Activated CD8-positive, alpha-beta T cell treated with anti-CD3 and anti-CD28 coated beads, Interleukin-2, amount 10 ng/mL, durations not matched to agents 7 days and 5 days (primary cell): ENCODE measurements at places on chromosomes 7 and 10. TPM values are rescaled to one million over a fixed set of nuclear protein-coding genes. Genes with fewer than 3 reads are reported as not detected.

DNA sequence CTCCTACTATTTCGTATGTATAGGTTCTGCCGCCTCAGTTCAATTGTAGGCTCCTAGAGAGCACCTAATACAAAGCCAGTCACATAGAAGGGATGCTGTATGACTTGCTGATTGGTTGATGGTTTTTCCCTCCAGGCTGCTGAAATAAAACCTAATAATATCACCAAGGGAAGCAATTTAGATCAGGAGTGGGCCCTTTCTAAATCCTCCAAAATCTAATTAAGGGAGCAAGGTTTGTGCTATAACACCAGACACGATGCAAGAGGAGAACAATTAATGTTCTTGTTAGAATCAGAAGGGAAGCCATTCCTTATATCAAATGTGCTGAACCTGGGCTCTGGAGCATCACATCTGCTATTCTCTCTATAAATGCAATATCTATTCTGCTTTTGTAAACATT is 42.0 kb upstream of the SLC13A1 start:
- H3K4me1 ChIP-seq = no peaks in the 10 kb centered on the region
- H3K36me3 ChIP-seq = no peaks in the 10 kb centered on the region
- H3K27ac ChIP-seq = no peak overlapping the region
- no peak overlapping the region for H3K4me3 ChIP-seq
- no peak for DNase-seq
- H3K27me3 ChIP-seq = no peaks in the 10 kb centered on the region

DNA sequence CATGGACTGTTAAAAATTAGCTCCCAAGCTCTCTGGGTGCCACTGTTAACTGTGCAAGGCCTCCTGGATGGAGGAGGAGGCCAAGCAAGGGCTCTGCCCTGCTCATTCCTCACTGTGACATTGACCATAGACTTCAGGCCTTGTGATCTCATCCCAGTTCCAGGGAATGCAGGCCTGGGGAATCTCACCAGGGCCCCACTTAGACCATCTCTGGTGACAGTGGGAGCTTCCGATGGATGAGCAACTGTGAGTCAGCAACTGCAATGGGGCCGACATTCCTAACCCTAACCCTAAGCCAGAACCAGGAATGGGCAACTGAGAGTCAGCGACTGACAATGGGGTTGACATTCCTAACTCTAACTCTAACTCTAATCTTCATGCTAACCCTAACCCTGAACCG is 50.4 kb upstream of the MSMB start:
- H3K4me3 ChIP-seq = peak overlapping the region; percentile 51
- no peaks in the 10 kb centered on the region for H3K4me1 ChIP-seq
- H3K36me3 ChIP-seq = peaks cover 5% of the 10 kb centered on the region
- H3K27me3 ChIP-seq = peaks cover 1% of the 10 kb centered on the region
- DNase-seq = no peak
- peak overlapping the region; percentile 95 for H3K27ac ChIP-seq

DNA sequence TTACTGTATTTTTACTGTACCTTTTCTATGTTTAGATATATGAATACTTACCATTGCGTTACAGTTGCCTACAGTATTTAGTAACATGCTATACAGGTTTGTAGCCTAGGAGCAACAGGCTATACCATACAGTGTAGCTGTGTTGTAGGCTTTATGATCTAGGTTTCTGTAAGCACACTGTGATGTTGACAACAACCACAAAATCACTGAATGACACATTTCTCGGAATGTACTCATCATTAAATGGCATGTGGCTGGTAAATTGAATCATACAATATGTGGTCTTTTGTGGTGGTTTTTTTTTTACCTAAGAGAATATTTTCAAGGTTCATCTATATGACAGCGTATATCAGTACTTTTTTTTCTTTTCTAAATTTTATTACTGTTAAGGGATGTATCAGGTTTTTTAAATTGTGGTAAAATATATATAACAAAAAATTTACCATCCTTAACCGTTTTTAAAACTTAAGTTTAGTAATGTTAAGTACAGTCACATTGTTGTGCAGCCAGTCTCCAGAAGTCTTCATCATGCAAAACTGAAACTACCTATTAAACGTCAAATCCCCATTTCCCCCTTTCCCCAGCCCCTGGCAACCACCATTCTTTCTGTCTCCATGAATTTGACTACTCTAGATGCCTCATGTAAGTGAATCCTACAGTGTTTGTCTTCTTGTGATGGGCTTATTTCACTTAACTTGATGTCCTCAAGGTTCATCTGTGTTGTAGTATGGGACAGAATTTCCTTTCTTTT is 21.5 kb downstream of the BTAF1 start:
- DNase-seq = peak; percentile 23
- H3K4me1 ChIP-seq = peaks cover 23% of the 10 kb centered on the region
- peak overlapping the region; percentile 78 for H3K27ac ChIP-seq
- no peak overlapping the region for H3K4me3 ChIP-seq

GRCh38 chr10:76487582-76487981 is 1056.2 kb downstream of the LRMDA start:
- no peaks in the 10 kb centered on the region for H3K4me1 ChIP-seq
- H3K27ac ChIP-seq = no peak overlapping the region
- H3K4me3 ChIP-seq = no peak overlapping the region

- H3K4me1 ChIP-seq = no peaks in the 10 kb centered on the region
- H3K27me3 ChIP-seq = peaks cover 29% of the 10 kb centered on the region
- no peak overlapping the region for H3K4me3 ChIP-seq
- H3K27ac ChIP-seq = no peak overlapping the region
- DNase-seq = no peak
These were observed 152.5 kb downstream of the DIP2C start for GRCh38 chr10:536935-537334.

The GIMAP8 gene
- total RNA-seq = 21.5 TPM

The JAKMIP3 gene
- total RNA-seq = 0.08 TPM

The CLEC2L gene
- not detected for total RNA-seq

DNA sequence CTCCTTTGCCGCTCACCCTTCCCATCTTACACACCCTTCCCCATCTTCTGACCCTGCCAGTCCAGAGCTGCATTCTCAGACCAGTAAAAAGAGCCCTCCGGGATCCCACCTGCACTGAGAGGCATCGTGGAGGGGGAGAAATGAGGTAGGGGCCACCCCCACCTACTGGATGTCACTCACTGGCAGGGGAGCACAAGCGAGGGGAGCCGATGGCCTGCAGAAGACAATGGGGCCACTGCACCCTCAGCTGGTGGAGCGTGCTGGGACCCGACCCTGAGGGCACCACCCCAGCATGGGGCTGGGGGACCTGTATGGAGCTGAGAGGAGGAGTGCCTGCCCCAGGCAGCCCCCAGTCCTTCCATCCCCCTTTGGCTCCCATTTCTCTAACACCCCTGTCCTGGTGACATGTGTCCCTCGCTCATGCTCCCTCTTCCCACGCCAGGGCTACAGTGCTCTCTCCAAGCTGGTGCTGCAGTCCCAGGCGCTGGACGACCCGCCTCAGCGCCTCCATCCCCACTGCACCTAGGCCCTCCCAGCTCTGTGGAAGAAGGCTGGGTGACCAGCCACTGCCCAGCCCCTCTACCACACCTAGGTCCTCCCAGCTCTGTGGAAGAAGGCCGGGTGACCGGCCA is 49.8 kb downstream of the RASGEF1A start:
- no peak overlapping the region for H3K27ac ChIP-seq
- DNase-seq = no peak
- H3K4me3 ChIP-seq = no peak overlapping the region
- H3K36me3 ChIP-seq = no peaks in the 10 kb centered on the region

DNA sequence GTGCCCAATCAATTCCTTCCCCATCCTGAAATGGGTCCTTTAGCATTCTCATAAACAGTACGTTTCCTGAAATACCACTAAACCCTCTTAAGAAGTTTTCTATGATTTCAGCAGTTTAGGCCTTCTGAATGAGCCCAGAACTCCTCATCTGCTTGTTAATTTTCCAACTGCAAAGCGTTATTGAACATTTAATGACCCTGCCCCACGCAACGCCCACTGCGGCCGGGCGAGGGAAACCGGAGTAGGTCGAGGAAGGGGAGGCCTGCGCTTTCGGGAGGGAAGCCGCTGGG is 608 bp upstream of the UBN2 start:
- H3K27me3 ChIP-seq = peaks cover 14% of the 10 kb centered on the region
- DNase-seq = no peak
- H3K27ac ChIP-seq = no peak overlapping the region

The MLLT10 gene
- total RNA-seq = 47.1 TPM

The FFAR4 gene
- not detected for total RNA-seq

DNA sequence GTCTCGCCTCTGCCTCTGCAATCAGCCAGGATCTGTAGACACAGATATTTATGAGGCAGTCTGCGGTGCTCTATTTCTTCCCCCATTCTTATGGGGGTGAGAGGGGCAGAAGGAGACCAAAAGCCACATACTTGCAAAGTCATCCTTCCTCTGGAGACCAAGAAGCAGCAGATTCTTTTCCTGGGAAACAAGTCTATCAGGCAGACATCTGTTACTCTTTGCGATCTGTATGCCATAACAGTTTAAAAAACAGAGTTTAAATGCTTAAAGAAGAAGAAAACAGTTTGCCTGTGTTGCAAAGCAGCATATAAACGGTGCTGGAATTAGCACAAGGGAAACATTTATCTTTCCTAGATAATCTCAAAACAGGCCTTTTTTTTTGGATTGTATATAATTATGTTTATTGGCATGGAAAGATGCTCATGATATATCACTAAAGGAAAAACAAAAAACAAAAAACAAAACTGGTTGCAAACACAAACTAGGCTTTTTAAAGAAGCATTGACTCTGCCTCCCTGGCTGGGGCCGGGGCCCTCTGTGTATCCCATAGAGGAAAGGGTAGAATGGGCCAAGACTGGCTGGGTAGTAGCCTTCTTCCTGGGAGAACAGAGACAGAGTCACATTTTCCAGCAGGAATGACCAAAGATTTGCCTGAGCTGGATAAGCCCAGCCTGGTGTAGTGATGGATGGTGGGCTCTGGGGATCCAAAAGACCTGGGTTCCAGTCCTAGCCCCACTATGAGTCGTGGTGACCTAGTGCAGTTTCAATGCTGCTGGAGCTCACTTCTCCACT is 50.4 kb downstream of the RGS10 start:
- H3K4me3 ChIP-seq = no peak overlapping the region
- H3K27ac ChIP-seq = peak overlapping the region; percentile 46
- peaks cover 76% of the 10 kb centered on the region for H3K4me1 ChIP-seq
- peaks cover 21% of the 10 kb centered on the region for H3K36me3 ChIP-seq
- no peaks in the 10 kb centered on the region for H3K27me3 ChIP-seq
- DNase-seq = no peak

The COX19 gene
- total RNA-seq = 18.2 TPM

The MMP21 gene
- total RNA-seq = not detected

DNA sequence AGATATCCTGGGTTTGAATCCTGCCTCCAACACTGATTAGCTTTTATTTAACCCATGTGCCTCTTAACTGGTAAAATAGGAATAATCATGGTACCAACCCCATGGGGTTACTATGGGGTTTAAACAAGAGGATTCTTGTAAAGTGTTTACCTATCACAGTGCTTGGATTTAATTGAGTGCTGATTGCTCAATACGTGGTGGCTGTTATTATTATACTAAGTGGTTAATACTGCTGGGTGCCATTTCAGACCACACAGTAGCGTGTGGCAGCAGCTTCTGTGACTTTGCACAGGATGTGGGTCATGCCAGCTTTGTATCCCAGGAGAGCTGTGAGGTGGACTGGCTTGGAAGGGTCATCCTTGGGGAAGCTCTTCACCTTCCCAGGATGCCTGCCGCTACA is 177.2 kb downstream of the SEC23IP start:
- H3K4me3 ChIP-seq = no peak overlapping the region
- H3K27me3 ChIP-seq = peaks cover 9% of the 10 kb centered on the region
- no peak for DNase-seq

The IRF5 gene
- 7.4 TPM for total RNA-seq
